ENCODE measurements at places on chromosomes 16 and 17.

DNA sequence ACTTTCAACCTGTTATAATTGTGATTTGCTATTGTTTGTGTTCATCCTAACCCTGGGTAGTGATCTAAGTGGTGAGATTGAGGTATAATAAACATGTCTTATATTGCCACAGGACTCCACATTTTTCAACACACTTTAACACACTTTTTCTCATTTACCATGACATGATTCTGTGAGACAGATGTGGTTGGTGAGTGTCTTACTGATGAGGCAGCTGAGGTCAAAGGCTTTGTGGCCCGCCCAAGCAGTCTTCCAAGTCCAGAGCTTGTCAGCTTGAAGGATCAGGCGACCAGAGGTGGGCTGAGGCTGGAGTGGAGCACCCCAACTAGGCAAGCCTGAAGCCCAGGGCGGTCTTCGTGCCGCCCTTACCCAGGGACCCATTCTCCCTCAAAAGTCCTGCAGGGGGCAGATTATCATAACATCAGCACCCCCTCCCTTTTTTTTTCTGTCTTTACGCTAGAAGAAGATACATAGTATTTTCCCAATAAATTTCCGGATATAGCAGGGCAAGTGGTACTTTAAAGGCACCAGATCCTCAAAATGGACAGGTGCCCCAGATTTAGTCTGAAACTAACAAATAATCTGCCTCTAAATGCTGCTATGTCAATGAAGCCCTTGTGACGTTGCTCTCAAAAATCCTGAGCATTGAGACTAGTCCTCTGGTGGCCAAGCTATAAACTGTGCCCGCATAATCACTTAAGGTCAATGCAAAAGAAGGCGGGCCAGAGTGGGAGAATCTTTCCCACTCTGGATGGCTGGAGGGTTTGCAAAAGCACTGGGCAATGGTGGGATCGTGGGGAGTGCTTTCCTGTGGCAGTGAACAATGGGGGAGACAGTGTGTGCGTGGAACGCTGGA lies 21.1 kb downstream of the KCTD19 start:
- DNase-seq = no peak

GRCh38 chr16:81403601-81404391 lies 40.8 kb upstream of the CMIP start:
- peak; percentile 78 for DNase-seq

- DNase-seq = no peak
Measured at GRCh38 chr17:44983563-44983962, 15.5 kb upstream of the C1QL1 start.

DNA sequence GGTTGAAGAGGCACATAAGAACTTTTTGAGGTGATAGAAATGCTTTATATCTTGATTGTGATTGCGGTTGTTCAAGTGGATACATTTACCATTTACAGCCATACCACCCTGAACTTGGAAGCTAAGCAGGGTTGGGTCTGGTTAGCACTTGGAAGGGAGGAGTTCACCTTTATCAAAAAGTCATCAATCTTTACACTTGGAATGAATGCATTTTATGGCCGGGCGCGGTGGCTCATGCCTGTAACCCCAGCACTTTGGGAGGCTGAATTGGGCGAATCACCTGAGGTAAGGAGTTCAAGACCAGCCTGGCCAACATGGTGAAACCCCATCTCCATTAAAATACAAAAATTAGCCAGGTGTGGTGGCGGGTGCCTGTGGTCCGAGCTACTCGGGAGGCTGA lies 9.5 kb upstream of the GJD3 start:
- DNase-seq = no peak

Data from RWPE1 (cell line).